ENCODE measurements at places on chromosomes 13 and 19.

- no peak for DNase-seq
Observed at GRCh38 chr19:29708554-29709439, 6.3 kb downstream of the C19orf12 start.

DNA sequence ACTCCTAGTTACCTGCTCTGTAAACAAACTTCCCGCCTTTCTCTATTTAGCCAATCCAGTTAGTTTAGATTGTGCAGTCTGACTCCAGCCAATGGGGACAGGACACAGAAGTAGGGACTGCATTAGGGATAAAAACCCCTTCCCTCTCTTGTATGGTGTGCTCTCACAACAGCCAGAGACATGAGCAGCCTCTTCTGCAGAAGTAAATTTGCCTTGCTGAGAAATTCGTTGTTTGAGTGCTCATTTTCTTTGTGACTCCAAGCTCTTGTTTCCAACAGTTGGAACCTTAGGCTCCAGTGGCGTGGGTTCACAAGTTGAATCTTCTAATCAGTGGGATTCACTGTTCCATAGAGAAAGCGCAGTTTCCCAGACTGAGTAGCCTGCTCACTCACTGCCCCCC lies 66.1 kb downstream of the ZNF93 start:
- no peak for DNase-seq

DNA sequence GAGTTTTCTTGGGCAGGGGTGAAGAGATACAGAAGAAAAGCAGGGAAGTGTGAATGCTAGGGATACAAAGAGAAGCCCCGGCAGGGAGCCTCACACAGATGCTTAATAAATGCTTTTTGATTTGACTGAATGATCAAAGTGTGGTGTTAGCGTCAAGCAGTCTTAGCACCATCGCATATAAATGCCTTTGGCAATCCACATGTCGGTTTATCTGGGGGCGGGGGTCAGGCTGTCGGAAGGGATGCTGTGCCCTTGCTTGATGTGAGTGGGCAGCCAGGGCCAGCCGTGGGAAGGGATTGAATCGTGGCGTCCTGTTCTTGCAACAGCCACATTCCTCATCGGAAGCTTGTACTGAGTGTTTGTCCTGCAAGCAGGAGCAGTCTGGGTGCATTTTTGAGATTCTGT lies 173.1 kb downstream of the LACC1 start:
- DNase-seq: no peak

DNA sequence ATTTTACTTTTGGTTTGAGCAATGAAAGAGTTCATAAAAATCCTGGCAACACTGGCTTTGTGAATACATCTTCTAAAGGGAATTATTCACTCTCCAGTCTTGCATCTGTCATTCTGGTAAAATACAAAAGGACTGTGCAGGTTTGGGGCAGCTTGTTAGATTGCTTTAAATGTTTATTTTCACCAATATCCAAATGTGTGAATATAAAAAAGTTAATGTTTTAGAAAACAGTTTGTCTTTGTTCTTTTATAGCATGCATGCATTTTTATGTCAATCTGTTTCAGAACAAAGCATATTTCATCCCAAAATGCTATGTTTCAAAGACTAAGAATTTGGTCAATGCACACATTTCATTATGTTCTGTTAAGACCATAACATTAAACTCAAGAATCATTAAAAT lies 1145.4 kb downstream of the OLFM4 start:
- no peak for DNase-seq

- DNase-seq: no peak
Observed at GRCh38 chr19:41410336-41411054, 12.9 kb downstream of the BCKDHA start.

DNA sequence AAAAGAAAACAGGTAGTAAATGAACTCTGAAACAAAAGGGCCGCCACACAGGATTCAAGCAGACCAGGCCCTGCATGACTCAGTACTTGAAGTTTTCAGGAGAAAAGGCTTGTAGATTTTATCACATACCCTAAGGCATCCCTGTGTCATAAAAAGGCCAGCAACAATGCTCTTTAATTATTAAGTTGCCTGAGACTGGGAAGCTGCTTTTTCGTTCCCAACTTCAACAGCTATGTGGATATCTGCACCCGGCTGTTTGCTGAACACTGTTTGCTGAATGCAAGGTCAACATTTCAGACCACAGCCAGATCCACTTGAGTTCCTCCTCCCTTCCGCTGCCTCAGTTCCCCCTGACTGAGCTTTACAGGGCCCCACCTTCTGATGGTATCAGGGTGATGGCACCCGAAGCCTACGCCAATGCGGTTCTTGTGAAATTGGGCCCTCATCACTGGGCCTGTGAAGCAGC lies 6.1 kb upstream of the ECH1 start:
- no peak for DNase-seq

DNA sequence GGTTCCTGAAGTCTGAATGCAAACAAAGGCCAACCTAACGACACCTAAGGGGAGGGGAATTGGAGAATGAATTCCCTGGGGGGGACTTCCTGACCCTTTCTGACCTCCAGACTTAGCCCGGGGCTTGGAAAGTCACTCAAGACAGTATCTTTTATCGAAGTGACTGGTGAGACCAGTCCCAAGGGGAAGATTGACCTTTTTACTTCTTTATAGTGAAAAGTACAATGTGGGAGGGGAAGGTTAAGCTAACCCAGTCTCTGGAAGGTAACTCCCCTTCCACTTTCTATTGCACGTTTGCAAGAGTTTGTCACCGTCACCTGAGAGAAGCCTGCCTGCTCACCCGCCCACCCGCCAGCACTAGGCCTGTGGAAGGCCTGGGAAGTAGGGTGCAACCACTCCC lies 111.9 kb downstream of the EFNB2 start:
- DNase-seq: no peak

- DNase-seq: peak; percentile 9
Observed at GRCh38 chr19:52188822-52189734, 774 bp upstream of the PPP2R1A start.

DNA sequence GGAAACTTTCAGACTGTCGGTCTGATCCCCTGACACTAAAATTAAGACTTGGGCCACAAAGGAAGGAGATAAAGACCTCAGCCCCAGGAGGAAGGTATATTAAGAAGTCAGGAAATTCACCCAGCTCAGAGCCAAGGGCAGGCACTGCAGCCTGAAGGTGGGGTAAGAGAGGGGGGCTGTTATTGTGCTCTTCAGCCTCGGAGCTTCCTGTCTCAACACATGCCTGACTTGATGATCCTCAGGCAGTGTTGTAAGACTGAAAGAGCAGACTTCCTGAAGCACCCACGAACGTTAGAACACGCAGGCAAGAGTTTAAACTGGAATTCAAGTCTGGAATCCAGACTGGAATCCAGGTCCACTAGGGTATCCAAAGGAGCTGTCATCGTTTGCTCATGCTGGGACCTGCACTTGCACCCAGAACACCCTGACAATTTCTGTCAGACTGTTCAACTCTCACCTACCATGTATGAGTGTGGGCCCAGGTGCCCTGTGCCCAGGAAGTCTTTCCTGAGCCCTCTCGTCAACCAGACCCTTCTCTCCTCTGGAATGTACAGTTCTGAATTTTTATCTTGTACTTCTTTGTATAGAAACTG lies 10.7 kb upstream of the FLT1 start:
- peak; percentile 62 for DNase-seq

- DNase-seq: no peak
Observed at GRCh38 chr19:54035215-54036178, 28.2 kb downstream of the VSTM1 start.

- DNase-seq: no peak
Observed at GRCh38 chr13:43206838-43207237, 183.5 kb downstream of the DNAJC15 start.

All from hematopoietic multipotent progenitor cell (in vitro differentiated cells).